ENCODE measurements at places on chromosomes 13 and 19.
A peak's percentile ranks its signal among the peaks of the same experiment; 100 is the strongest.

GRCh38 chr19:38850436-38850975 lies 720 bp upstream of the HNRNPL start:
- peak; percentile 99 for DNase-seq

DNA sequence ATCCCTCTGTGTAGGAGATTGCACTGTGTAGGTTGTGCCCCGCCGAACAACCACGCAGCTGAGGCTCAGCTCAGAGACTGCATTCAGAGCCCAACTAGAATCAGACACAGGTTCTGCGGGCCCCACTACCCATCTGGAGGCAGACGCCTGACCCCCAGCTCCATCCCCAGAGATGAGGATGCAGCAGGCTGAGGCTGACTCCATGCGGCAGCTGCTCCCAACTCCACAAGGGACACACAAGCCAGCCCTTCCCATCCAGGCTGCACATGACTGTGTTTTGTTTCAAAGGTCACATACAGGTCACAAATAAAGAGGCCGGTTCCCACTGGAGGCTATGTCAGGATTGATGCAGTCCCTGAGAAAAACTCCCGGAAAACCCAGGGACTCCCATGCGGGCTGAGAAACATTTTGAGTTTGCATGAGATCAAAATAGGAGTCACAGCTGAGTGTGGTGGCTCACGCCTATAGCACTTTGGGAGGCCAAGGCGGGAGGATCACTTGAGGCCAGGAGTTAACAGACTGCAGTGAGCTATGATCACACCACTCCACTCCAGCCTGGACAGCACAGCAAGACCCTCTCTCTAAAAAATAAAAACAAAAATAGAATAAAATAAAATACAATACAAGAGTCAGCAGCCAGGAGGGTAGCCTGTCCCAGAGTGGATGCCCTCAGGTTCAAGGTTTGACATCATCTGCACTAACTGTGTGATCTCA lies 14.0 kb downstream of the ELL start:
- no peak for DNase-seq

GRCh38 chr13:99425485-99426341 lies 75.6 kb upstream of the TM9SF2 start:
- DNase-seq: no peak

DNA sequence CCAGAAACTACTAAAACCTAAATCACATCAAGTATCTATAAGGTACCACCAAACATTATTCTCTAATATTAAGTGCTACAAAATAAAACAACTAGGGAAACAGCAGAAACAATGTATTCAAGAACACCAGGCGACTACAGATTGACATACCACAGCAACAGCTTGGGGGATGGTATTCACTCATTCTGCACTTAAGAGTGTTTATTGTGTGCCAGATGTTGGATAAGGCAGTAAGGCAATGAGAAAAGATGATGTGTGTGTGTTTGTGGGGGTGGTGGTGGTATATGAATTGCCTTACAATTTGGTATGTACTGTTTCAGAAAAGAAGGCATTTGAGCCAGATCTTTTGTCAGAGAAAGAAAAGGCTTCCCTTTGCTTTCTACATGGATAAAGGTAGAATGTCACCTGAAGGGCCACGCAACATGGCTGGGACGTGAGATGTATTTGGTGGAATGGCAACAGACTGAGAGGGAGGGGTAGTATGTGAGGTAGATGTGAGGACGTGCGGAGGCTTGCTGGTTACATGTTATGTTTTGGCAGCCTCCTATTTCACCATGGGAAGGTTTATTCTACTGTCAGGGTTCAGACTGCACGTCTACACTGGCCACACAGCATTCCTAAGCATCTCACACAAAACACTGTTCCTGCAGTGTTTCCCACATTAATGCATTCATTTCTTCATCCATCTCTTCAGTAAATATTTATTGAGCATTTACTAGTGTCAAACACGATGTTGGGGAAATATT lies 300.7 kb downstream of the KLF12 start:
- no peak for DNase-seq

DNA sequence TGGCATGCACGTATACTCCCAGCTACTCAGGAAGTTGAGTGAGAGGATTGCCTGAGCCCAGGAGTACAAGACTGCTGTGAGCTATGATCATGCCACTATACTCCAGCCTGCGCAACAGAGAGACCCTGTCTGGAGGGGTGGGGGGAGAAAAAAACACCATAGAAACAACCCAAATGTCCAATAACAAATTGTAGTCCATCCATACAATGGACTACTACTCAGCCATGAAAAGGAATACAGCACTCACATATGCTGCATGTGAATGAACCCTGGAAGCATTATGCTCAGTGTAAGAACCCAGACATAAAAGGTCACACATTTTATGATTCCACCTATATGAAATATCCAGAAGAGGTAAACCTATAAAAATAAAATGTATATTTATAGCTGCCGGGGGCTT lies 42.3 kb downstream of the CD320 start:
- no peak for DNase-seq

DNA sequence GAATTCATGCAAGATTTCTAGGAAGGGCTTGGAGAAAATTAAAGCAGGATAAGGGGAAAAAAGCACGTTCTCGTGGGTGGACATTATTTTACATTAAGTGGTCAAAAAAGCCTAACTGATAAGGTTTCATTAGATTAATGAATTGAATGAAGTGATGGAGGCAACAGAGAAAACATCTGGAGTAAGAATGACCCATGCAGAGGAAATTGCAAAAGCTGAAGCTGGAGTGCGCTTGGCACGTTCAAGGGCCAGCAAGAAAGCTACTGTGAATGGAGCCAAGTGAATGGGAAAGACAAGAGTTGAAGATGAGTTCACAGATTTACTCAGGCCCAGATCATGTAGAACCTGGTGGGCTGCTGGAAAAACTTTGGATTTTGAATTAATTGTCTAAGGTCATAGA lies 777.9 kb downstream of the DACH1 start:
- DNase-seq: no peak

DNA sequence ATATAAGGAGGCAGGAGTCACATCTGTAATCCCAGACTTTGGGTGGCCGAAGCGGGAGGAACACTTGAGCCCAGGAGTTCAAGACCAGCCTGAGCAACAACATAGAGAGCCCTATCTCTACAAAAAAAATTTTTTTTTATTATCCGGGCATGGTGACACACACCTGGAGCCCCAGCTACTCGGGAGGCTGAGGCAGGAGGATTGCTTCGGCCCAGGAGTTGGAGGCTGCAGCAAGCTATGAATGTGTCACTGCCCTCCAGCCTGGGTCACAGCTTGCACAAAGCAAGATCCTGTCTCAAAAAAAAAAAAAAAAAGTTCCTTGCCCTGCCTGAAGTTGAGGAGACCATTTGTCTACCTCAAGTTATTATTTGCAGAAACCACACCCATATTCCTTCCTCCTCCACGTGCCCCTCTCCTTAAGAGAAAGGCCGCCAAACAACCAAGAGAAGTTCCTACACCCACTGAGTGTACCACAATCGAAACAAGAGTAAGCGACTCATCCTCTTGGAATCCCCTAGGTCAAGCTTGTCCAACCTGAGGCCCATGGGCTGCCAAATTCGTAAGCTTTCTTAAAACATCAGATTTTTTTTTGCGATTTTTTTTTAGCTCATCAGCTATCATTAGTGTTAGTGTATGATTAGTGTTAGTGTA lies 2.2 kb downstream of the ABCC4 start:
- DNase-seq: no peak

- DNase-seq: no peak
Measured at GRCh38 chr19:20154636-20155035, 12.4 kb upstream of the ZNF486 start.

- no peak for DNase-seq
Measured at GRCh38 chr13:111225166-111225565, 95.3 kb upstream of the TEX29 start.

GRCh38 chr13:34749046-34749445 lies 193.0 kb upstream of the NBEA start:
- no peak for DNase-seq

DNA sequence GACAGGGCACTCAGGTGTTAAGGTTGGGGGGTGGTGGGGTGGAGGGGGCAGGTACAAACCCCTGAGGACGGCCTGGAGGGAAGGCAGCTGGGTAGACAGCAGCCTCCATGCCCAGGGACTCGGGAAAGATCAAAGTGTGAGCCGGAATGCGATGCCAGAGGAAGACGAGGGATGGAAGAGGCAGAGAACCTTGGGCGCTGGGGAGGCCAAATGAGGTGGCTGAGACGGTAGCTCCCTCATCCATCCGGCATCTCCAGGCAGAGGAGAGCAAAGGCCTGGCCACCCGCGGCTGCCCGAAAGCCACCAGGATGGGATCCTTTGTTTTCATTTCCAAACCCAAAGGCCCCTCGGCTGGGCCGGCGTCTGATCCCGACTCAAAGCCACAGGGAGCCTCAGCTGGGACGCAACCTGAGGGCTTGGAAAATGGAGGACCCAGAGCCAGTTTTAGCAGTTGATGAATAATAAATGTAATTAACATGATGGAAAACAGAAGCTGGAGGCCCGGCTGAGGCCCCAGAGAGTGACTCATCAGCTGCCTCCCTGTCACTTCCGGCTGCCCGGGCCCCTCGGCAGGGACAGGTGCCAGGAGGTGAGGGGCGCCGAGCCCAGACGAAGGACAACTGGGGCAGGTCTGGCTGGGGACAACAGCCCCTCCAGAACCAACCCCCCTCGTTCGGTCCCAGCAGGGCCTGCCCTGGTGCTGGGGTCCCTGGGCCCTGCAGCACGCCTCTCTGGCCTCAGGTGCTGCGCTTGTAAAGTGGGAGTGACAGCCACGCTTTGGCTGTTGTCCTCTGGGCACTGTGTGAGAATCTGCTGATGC lies 61.6 kb downstream of the CEBPG start:
- DNase-seq: peak; percentile 37

- DNase-seq: no peak
Measured at GRCh38 chr13:20171364-20171763, 10.5 kb upstream of the GJA3 start.

DNA sequence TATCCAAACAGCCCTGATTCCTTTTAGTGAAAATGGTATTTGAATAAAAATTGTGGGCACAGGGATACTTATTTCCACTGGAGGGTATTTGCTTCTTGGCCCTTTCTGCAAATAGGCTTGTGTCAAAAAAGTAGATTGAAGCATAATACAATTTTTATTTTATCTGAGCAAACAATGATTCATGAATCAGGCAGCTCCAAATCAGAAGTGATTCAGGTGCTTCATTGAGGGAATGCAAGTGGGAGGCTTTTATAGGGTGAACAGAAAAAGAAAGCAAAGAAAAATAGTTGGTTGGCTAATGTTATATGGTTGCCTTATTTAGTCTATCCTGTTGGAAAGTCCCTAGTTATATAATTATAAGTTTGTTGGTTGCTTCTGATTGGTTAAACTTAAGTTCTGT lies 117.9 kb downstream of the ITGBL1 start:
- DNase-seq: no peak

GRCh38 chr19:30567536-30568232 lies 195.5 kb downstream of the ZNF536 start:
- no peak for DNase-seq

- DNase-seq: no peak
Measured at GRCh38 chr13:42229287-42229686, 42.7 kb upstream of the AKAP11 start.

- no peak for DNase-seq
Measured at GRCh38 chr19:18854982-18855381, 23.2 kb downstream of the UPF1 start.

GRCh38 chr19:5889288-5889971 lies 14.2 kb downstream of the NDUFA11 start:
- no peak for DNase-seq

DNA sequence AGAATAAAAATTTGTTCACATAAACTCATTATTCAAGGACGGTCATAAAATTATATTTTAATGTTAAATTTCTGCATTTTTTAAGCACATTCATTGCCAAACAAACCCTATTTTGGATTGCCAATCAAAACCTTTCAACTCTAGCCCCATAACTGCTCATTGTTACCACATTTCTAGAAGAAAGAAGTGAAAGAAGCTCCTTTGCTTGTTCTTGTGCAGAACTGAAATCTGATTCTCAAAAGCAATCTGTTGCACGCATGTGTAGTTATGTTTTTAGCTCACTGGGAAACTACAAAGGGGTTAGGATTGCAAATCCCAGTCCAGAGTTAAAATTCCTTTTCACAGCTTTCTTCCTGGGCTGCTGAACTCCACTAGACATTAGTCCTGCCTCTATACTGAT lies 109.5 kb upstream of the MIR17HG start:
- no peak for DNase-seq

DNA sequence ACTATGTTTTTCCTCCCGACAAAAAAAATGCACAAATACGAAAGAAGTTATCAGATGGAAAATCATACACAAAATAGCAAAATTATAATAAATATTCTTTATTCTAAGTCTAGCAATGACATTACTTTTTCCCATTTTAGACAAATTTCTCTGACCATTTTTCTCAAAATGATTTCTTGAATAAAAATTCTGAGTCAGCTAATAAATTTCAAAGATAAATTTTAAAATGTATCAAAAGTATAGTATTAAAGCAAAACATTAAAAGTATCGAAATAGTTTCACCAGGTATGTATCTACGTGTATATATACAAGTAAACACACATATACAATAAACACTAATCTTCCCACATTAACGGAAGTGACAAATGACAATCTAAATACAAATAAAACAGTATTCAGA lies 8.9 kb downstream of the ZC3H13 start:
- DNase-seq: no peak

Data from HTR-8/SVneo (cell line).